ENCODE measurements at places on chromosomes 6 and 20.

DNA sequence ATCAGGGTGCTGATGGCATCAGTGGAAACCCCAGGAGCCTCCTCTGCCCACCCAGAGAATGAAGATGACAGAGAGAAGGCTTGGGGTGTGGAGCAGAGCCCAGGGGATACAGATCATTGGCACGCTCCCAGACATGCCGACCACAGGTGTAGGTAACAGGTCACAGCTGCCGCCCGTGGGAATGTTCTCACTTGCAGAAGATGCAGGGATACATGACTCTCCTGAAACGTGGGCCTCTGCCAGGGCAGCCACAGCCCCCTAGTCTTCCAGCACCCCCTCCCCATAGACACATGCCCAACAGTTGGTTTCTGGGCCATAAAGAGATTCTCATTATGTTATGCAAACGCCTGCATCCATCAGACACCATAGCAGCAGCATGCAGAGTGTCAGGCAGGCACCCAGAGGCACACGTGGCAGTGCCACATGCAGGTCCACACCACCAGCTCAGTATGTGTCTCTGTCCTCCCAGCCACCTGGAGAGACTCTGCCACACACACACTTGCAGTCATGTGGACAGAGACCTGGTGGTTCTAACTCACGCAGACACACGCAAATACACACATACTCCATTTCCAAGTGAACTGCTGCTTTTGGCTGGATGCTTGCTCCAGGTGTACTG is 45.5 kb downstream of the LRFN2 start:
- no peak for DNase-seq

- no peak for DNase-seq
Measured at GRCh38 chr20:57370316-57370715, 19.3 kb downstream of the RAE1 start.

DNA sequence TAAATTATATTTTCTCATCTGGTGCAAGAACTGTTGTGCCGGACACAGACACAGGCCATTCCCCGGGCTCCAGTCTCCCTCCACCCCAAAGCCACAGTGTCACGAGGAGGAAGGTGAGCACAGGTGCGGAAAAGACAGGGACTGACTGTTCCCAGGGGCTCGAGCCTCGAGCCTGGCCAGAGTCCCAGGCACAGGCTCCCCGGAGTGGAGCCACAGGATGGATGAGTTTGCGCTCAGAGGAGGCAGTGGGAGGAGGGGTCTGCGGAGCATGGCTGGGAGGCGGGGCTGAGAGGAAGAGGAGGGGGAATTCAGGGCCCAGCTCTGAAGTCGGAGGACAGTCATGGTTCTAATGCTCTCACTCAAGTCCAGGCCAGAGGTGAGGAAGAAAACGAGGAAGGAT is 284.8 kb downstream of the SMOC2 start:
- no peak for DNase-seq

- no peak for DNase-seq
Measured at GRCh38 chr20:25021336-25021735, 28.8 kb upstream of the APMAP start.

DNA sequence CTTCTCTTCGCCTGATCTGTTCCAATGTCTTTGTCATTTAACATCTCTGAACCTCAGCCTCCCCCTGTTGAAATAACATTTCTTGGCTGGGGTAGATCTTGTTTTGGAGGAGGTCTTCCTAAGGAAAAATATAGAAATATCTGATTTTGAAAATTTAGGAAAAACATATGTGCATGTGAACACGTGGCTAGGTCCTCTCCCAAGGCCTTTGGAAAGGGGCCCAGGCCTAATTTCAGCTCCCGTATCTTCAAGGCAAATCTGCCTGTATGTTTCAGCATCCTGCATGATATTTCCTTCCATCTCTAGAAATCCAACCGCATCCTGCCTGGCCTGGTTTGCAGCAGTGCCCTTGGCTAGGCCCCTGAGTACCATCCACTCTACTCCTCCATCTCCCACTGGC is 261.2 kb downstream of the PHACTR1 start:
- no peak for DNase-seq

GRCh38 chr6:165426892-165427291 is 117.5 kb upstream of the C6orf118 start:
- DNase-seq: no peak

DNA sequence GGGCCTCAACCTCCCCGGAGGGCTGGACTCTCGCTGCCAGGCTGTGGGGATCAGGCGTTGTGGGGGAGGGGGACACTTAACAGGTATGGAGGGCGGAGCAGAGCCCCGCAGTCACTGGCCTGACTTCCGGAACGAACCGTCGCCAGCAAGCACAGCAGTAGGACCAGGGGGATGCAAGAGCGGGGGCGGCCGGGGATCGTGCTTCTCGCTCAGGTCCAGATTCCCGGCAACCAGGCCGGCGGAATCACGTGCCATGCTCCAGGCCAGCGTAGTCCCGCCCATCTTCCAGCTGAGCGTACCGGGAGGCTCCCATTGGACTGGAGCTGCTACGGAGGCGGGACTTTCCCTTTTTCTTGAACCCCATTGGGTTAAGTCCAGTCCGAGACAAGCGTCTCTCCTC is 10.0 kb upstream of the POU5F1 start:
- no peak for DNase-seq

- DNase-seq: no peak
Measured at GRCh38 chr6:135306740-135307420, 125.8 kb downstream of the MYB start.

GRCh38 chr6:168744861-168745260 is 303.9 kb downstream of the SMOC2 start:
- no peak for DNase-seq

DNA sequence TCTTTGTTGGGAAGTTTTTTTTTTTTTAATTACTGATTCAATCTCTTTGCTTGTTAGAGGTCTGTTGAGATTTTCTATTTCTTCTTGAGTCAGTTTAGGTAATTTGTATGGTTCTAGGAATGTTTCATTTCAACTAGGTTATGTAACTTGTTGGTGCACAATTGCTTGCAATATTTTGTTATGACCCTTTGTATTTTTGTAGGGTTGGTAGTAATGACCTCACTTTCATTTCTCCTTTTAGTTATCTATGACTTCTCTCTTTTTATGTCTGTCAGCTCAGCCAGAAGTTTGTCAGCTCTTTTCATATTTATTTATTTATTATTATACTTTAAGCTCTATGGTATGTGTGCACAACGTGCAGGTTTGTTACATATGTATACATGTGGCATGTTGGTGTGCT is 51.1 kb upstream of the SLC24A3 start:
- DNase-seq: no peak

GRCh38 chr20:48656137-48656536 is 171.7 kb downstream of the PREX1 start:
- DNase-seq: no peak

GRCh38 chr6:111417181-111417585 is 65.8 kb downstream of the REV3L start:
- no peak for DNase-seq

- DNase-seq: no peak
Measured at GRCh38 chr6:130775411-130776012, 51.7 kb upstream of the SMLR1 start.

DNA sequence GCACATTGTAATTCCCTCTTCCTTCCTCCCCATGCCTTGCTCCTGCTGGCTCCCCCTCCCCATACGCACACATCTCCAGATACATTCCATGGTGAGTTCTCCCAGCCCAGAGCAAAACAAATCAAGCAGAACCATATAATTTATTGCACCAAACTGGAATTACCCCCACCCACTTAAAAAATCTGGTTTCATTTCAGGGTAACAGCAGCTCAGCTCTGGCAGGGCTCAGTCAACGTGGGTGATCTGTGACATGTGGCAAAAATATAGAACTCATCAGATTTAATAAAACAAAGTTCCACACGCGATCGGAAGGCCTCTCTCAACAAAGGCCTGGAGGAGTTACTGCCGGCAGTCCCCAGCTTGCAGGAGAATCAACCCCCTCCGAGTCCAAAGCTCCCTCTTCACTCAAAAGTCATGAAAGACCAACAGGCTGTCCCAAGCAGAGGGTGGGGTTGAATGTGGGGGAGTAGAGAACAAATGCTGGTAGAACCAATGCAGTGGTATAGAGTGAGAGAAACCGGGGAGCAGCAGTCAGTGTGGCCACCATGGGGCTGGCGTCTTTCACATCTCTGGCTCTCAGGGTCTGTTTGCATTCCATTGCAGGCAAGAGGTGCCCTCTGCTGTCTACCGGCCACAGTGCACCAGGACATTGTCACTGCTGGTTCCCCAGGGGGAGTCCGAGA is 323.3 kb upstream of the NT5E start:
- no peak for DNase-seq

DNA sequence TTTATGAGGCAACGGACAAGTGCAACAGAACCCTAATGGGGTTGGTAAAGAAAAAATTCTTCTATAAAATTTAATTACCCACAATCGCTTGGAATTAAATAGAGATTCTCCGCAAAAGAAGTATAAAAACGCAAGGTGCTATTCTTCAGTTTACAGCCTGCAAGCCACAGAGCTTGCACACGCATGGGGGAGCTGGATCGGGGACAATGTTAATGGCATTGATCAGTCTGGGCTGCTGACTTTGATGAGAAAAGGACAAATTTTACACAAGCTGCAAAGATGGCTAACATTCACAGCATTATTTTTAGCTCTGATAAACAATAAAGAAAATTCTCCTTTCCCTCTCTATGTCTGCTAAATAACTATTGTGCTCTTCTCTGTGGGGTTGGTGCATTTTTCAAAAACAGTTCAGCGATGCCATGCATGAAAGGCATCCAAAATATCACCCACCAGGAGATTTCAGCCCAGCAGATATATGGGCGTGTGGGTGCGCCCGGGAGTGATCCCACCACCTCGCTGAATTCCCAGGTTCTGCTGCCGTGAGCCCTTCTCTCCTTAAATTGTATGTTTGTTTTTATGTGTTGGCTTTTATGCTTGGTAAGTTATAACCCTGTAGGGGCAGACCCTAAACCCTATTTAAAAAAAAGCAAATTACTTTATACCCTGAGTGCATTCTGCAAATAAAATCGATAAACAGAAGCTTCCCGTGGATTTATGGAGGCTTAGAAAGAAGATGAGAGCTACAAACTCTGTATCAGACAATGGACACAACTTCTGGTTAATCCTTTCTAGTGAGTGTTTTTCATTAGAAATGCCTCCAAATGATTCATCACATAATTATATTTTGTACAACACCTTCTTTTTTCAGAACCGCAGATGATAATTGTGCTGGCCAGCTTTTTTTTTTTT is 55.6 kb downstream of the NOX3 start:
- DNase-seq: no peak

GRCh38 chr6:112004201-112005012 is 49.5 kb upstream of the CCN6 start:
- no peak for DNase-seq

GRCh38 chr6:3948866-3949265 is 99.7 kb downstream of the FAM50B start:
- DNase-seq: no peak

GRCh38 chr6:96853083-96853482 is 15.8 kb upstream of the GPR63 start:
- DNase-seq: no peak

GRCh38 chr6:28659250-28659566 is 133.5 kb downstream of the GPX5 start:
- DNase-seq: no peak

- DNase-seq: no peak
Measured at GRCh38 chr20:32470025-32470861, 112.1 kb downstream of the ASXL1 start.

GRCh38 chr20:31927627-31928159 is 24.2 kb downstream of the PDRG1 start:
- DNase-seq: no peak

GRCh38 chr6:54846243-54846856 is at the start of gene FAM83B:
Gene FAM83B, plus strand, starts transcription at chr6:54846771. Its CDS starts 23,476 bp downstream, at chr6:54870247.
- no peak for DNase-seq

DNA sequence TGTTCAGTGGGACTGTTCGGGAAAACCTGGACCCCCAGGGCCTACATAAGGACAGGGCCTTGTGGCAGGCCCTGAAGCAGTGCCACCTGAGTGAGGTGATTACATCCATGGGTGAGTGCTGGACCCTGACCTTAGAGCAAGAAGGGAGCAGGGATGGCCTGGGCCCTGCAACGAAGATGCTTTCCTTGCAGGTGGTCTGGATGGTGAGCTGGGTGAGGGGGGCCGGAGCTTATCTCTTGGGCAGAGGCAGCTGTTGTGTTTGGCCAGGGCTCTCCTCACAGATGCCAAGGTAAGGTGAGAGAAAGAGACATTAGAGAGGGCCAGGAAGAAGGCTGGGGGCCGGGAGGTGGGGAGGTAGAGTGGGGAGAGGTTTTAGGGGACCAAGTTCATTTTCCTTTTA is 6.4 kb downstream of the DLK2 start:
- DNase-seq: no peak

- no peak for DNase-seq
Measured at GRCh38 chr6:35610830-35611229, 77.9 kb downstream of the FKBP5 start.

- no peak for DNase-seq
Measured at GRCh38 chr6:17536586-17536985, 63.5 kb upstream of the FAM8A1 start.

GRCh38 chr6:32962213-32962826 is 6.1 kb upstream of the BRD2 start:
- DNase-seq: no peak

DNA sequence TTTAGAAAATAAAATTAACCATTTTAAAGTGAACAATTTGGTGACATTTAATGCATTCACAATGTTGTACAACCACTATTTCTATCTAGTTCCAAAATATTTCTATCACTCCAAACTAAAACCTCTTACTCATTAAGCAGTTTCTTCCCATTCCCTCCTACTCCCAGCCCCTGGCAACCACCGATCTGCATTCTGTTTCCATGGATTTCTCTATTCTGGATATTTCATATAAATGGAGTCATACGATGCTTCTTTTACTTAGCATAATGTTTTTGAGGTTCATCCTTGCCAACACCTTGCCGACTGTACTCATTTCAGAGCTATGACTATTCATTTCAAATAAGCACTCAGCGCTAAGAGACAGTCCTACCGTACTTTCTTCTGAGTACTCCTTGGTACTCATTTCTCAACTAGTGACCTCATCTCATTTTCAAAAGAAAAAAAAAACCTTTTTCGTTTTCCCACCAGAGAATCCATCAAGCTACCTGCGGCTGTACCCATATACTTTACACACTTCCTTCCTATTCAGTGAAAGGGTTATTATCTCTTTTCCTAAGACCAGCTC is 259.2 kb downstream of the UTRN start:
- DNase-seq: no peak

- no peak for DNase-seq
Measured at GRCh38 chr20:59435518-59435917, 135.1 kb downstream of the EDN3 start.

GRCh38 chr6:125050663-125051318 is 88.6 kb downstream of the RNF217 start:
- DNase-seq: no peak

DNA sequence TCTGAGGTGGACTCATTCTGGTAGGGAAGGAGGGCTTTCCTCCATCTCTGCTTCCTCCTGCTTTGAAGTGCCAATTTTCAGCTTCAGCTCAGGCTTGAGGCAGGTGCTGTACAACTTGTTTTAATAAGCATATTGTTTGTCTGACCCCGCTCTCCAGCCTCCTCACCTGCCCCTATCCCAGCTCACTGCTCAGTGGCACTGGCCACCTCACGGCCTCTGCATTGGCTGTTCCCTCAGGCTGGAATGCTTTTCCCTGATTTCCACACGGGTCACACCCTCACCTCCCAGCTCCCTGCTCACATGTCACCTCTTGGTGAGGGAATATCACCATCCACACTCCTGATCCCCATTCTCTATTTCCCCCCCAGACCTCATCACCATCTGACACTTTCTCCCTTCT is 14.3 kb downstream of the AARS2 start:
- DNase-seq: no peak
